ENCODE measurements at places on chromosomes 1 and 21.

DNA sequence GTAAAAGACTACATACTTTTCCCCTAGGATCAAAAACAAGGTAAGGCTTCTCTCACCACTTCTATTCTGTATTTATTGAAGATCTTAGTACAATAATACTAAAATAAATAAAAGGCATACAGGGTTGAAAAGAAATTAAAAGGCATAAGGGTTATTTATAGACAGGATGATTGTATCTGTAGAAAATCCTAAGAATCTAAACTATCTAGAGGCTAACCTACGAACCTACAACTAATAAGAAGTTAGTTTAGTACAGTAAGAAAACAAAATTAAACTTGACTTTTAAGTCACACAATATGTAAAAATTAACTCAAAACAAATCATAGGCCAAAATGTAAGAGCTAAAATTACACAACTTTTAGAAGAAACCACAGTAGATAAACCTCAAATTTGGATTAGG, 50.4 kb upstream of the ADAM30 start:
- no peak for DNase-seq

DNA sequence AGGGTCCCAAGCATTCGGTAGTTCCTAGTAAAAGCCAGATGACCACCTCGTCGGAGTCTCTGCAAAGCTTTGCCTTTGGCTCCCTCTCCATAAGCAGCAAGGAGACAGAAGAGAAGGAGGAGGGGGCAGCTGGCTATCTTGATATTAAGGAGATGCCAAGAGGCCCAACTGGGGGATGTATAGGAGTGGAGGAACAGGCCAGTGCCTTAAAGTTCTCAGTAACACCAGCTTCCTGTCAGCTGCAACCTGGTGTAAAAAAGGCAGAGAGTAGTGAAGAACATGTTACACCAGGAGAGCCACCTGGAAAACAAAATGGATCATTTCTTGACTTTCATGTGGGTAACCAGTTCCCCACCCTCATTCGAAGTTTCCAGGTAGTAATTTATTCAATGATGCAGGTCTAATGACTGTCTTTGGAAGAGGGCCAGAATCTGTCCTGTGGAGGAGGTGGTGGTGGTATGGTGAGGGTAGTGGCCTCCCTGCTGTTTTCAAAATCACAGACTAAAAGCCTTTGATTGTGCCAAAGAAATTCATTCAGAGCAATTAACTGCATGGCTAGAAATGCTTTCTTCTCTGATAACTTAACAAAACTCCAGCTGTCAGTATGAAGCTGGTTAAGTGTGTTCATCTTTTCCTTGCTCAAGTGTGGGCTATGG, 27.3 kb downstream of the TMEM200B start:
- no peak for DNase-seq

- no peak for DNase-seq
These were observed 16.8 kb downstream of the GNG4 start for GRCh38 chr1:235632506-235633401.

DNA sequence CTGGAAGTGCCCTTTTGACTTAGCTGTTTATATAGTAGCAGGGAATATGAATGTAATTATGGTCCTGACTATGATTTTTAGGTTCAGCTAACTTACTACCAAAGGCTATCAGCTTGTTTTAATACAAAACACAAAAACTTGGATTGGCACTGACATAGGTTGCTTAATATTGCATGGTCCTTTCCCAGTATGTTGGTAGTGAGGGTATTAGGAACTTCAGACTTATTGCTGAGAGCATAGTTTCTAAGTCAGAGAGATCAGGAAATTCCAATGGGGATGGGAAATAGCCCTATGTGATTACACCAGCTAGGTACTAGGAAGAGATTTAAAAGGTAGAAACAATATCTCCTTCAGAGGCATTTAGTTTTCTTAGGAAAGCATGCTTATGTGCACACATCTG, 7.7 kb downstream of the ARID1A start:
- DNase-seq, result no peak

DNA sequence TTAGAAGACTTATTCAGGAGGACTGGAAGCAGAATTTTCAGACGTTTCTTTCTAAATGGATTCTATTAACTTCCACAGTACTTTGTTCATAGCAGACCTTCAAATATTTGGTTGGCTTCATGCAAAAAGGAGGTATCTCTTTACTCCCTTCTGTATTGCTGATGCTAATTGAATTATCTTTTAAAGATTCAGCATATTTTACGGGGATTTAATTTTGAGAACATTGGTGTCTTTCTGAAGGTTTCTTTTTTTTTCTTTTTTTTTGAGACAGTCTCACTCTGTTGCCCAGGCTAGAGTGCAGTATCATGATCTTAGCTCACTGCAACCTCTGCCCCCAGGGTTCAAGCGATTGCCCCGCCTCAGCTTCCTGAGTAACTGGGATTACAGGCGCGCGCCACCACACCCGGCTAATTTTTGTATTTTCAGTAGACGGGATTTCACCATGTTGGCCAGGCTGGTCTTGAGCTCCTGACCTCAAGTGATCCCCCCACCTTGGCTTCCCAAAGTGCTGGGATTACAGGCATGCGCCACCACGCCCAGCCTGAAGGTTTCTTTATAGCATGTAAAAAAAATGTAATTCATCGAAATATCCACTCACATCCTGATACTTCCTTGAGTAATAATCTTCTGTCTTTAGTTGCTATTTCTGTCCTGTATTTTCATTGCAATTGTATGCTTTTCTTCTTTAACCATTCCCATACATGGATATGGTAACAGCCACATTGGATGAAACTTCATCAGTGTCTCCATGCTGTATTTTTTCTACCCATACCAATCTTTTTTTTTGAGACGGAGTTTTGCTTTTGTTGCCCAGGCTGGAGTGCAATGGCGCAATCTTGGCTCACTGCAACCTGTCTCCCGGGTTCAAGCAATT, 14.5 kb downstream of the CNST start:
- no peak for DNase-seq

DNA sequence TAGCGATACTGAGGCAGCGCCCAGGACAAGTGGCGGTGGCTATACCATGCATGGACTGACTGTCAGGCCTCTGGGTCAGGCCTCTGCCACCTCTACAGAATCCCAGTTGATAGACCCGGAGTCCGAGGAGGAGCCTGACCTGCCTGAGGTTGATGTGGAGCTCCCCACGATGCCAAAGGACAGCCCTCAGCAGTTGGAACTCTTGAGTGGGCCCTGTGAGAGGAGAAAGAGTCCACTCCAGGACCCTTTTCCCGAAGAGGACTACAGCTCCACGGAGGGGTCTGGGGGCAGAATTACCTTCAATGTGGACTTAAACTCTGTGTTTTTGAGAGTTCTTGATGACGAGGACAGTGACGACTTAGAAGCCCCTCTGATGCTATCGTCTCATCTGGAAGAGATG, 3.2 kb upstream of the IL10RB start:
- DNase-seq, result no peak

- DNase-seq, result no peak
These were observed 107.7 kb upstream of the CACYBP start for GRCh38 chr1:174892016-174892415.

DNA sequence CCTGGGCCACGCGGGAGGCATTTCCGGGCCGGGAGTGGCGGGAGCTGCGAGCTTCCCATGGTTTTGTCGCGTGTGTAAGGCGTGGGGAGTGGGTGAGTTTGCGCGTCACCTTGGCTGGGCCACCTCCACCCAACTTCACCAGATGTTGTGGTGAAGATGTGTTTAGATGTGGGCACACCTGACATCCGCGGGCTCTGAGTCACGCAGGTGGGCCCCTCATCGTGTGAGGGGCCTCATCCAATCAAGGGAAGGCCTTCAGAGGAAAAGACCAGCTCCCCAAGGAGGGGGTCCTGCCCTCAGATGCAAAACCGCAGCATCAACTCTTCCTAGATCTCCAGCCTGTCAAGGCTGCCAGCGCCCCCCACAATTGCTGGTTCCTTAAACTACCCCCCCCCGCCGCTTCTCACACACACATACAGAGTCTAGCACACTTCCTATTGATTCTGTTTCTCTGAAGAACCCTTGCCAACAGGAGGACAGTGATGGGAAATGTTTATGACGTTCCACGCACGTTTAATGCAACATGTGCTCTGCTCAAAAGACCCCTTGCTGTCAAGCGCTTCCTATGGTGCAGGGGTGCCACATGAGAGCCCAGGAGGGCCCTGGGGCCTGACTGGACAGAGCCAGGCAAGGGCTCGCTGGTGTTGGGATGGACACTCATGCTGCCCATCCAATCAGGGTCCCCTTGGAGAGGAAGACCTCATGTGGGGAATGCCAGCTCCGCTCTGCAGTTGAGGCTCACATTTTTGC, 11.9 kb downstream of the ACTRT2 start:
- peak; percentile 3 for DNase-seq

GRCh38 chr1:39380036-39380435, 111.4 kb upstream of the BMP8A start:
- no peak for DNase-seq

GRCh38 chr1:11486231-11487009, 7.5 kb downstream of the DISP3 start:
- no peak for DNase-seq

DNA sequence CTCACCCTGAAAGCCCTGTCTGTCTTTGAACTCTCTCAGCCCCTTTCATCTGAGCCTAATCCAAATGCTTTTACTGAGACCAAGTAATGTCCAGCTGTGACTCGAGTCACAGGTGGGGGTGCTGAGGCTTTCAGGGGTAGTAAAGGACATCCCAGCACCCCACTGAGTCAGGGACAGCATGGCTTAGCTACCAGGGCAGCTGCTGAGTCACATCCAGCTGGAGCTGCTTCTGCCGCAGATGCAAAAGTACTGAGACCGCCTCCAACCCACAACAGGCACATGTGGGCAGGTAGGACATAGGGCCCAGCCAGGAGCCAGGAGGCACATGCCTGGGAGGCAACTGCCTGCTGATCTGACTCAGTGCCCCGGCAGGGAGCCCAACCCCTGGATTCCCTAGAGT, 6.7 kb upstream of the VSIG8 start:
- peak; percentile 13 for DNase-seq

DNA sequence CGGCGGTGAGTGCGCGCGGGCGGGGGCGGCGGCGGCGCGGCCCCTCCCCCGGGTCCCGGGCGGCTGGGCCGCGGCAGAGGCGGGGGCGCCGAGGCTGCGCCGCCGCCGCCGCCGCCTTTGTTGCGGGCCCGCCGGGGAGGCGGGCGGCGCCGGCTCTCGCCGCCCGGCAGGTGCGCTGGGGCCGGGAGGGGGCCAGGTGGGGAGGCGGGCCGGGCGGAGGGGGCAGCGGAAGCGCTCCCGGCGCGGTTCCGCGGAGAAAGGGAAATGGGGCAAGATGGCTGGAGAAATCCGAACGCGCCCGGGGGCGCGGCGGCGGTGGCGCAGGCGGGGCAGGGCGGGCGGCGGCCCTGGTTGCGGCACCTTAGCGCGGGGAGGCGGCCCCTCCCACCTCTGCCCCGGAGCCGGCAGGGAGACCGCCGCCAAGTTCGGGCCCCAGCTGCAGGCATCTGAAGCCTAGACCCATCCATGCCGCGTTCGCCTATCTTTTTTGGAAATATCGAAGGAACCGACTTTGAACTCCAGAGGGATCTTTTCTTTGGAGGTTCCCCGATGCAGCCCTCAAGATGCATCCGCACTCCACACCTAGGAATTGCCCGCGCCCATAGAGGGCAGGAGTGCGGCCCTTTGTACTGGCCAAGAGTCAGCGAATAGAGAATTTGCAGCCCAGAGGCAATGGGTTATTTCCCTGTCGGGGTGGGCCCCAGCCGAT, 479 bp downstream of the POGK start:
- DNase-seq, result peak; percentile 64

GRCh38 chr1:194774535-194774934, 1588.1 kb upstream of the B3GALT2 start:
- DNase-seq, result no peak

All from activated naive CD4-positive, alpha-beta T cell treated with Interleukin-2 at 50 U/mL for 16 hours (primary cell).